Stimulated activated CD4-positive, alpha-beta T cell treated with anti-CD3 and anti-CD28 coated beads, Interleukin-15, amount 100 ng/mL, for 48 hours (primary cell): ENCODE measurements at places on chromosomes 16 and 17.
A peak's percentile ranks its signal among the peaks of the same experiment; 100 is the strongest.

DNA sequence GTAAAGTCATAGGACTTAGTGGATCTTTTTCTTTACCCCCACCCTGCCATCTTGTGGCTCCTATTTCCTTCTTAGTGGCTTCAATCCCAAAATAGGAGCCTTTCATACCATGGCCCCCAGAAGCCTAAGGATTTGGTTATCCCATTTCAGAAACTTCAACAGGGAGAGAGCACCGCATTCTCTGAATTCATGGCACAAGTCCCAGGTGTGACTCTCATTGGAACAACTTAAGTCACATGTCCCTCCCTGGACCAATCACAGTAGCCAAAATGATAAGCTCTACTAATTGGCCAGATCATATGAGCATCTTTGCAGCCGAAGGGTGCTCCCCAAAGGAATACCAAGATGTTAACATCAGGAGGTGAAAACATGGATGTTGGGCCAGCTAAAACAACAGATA is 43.2 kb downstream of the AXIN2 start:
- no peak for DNase-seq

GRCh38 chr17:77666881-77667395 is 291.6 kb upstream of the TNRC6C start:
- peak; percentile 50 for DNase-seq

- DNase-seq: no peak
These were observed 8.8 kb upstream of the VPS4A start for GRCh38 chr16:69302301-69302700.

- DNase-seq: no peak
These were observed 428.2 kb upstream of the MAF start for GRCh38 chr16:80028581-80029380.

- DNase-seq: no peak
These were observed 19.2 kb downstream of the ZNF423 start for GRCh38 chr16:49836668-49837067.

DNA sequence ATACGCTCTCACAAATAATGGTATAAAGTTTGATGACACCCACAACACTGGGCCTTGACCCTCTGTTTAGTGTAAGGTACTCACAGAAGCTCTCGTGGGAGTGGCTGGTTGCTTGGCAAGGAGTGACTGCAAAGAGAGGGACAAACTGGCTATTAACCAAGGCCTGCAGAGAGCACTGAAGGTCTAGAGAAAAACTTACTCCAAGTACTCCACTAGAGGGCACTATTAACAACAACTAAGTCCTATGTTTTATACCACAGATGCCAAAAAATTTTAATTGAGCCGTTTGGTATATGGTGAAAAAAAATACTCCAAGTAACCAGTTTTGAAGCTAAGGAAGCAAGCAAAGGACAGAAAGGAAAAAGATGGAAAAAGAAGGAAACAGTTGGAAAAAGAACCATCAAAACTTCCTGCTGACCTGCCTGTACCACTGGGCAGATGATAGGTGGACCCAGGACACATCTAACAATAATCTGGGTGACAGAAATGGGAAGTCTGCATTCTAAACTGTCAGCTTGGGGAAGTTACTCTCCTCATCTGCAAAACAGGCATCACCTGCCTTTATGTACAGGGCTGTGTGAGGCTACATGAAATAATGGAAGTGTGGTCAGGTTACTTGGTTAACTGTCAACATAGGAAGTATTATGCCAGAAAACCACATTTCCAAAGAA is 23.2 kb downstream of the DYNC1LI2 start:
- no peak for DNase-seq

DNA sequence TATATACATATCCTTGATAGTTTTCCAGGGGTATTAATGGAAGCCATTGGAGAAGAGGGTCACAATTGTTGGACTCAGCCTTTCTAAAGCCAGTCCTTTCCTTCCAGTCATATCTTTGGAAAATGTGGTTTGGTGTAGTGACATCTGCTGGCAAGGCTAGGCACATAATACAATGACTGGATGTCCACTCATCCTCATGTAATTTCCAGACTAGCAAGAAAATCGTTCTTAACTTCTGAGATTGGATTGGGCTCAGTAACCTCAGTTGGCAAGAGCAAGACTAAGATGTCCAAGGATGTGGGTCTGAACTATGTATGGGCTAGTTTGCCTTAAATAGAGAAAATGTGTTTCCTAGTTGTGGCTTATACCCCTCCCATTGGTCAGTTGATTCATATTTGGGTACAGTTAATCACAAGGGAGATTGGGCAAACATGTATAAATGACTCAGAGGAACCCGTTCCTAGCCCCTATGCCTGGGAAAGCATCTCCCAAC is 8.7 kb upstream of the KAT7 start:
- DNase-seq: no peak

DNA sequence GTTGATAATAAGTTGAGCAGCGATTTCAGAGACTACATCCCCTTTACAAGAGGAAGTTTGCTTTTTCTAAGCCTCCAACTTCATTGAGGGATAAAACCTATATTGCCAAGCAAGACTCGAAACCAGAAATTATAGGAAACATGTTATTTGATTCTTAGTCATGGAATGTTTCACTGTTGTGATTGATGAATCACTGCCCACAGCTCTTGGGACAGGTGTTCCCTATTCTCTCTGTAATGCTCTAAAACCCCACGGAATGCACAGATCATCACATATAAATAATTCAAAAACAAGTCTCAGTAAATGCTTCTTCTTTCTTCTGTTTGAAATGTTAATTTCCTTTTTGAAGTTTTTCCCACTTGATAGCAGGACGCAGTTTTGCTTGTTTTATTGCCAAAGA is 809.5 kb upstream of the GOT2 start:
- DNase-seq: no peak

- no peak for DNase-seq
These were observed 91.4 kb downstream of the C16orf78 start for GRCh38 chr16:49464877-49465504.

GRCh38 chr16:86680162-86680561 is 101.8 kb downstream of the FOXL1 start:
- DNase-seq: no peak

DNA sequence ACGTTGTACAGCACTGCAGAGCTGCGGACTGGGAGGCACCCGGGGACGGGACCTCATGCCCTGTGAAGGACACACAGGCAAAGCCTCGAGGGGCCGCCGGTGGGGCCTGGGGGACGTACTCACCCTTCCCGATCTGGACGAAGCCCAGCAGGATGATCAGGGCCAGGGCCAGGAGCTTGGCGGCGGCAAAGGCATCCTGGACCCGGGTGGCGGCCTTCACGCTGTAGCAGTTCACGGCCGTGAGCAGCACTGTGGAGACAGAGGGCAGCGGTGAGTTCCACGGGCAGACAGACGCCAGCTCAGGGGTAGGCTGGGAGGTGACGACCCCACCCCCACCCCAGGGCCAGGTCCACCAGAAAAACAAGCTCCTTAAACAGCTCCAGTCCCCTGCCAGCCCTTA is 17.7 kb downstream of the SLC7A5 start:
- DNase-seq: no peak

DNA sequence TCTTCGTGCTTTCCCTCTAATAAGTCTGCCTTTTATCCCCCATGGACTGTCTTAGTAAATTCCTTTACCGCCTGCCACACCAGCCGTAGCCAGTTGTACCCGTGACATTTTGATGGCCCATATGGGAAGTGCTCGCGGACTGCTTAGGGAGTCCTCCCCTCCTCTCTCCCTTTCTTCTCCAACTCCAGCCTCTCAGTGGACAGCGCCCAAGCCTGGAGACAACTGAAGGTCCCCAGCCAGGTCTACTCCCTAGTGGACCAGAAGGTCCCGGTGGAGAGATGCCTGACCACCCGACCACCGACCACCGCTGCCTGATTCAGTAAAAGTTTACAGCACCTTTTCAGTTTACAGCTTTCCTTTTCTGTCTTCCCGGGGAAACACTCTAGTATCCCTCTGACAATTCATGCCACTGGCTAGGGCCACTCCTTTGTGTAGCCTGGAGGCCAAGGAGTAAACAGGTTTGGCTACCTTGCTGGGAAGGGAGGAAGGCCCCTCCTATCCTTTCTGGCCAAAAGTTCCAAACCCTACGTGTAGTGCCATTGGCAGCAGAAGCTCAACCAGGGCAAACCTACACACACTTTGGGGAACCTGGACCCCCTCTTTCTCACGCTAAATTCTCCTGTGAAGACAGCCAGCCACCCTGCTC is 18.0 kb downstream of the CTRB2 start:
- no peak for DNase-seq

- no peak for DNase-seq
These were observed 12.5 kb upstream of the TMED6 start for GRCh38 chr16:69364088-69364487.

GRCh38 chr17:67315865-67316264 is 50.5 kb downstream of the PSMD12 start:
- DNase-seq: no peak
